Osteoblast (primary cell): ENCODE measurements at places on chromosomes 6 and 20. TPM values are rescaled to one million over a fixed set of nuclear protein-coding genes. Genes with fewer than 3 reads are reported as not detected.

SS18L1 gene
- 12.7 TPM in 2 replicates for total RNA-seq

ZSCAN31 gene
- 16.5 and 19.9 TPM in 2 replicates for total RNA-seq

PPIL6 gene
- total RNA-seq, result 5.3 and 5.8 TPM in 2 replicates

IGF2R gene
- 174 and 177 TPM in 2 replicates for total RNA-seq

C20orf96 gene
- 2.2 and 3.5 TPM in 2 replicates for total RNA-seq

C6orf118 gene
- not detected in 2 replicates for total RNA-seq
